ENCODE measurements at places on chromosomes 6 and 20.

DNA sequence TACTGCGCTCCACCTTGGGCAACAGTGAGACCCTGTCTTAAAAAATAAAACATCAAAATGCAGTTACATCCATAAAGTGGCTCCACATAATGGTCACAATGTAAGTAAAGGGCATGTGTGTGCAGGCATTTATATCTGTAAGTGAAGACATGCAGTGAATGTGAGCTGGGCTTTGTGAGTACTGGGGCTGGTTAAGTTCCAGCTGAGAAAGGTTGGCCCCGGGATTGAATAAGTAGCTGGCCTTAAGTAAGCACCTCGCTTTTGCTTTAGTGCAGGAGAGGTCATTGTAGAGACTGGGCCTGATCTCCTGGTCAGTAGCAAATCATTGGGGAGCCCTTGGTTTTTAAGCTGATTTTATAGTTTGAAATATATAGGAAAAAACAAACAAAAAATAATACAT is 8.0 kb downstream of the QKI start:
- no peak for DNase-seq

- DNase-seq: no peak
These were observed 3.1 kb downstream of the LY6G6D start for GRCh38 chr6:31718265-31718664.

DNA sequence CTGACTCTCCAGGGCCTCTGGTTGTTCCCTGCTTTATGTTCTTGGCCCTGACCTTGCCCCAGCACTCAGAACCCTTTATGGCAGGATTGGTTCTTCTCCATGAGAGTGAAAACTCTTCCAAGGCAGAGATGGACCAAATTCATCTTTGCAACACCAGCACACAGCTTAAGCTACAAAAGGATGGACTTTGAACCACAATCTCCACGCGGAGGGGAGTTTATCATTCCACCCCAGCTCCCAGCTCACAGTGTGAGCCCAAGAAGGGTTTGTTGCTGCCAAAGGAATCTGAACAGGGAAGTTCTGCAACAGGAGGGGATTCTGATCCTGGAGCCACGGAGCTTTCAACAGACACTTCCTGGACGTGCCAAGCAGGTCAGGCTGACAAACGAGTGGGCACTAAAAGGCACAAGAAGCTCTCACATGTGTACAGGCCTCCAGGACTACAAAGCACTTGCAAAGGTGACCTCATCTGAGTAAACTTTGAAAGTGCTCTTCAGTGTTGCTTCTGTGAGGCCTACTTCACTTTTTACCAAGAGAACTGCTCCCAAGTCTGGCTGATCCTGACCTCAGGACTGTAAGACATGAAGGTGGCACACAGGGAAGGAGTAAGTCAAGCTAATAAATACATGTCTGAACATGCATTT is 8.9 kb downstream of the FITM2 start:
- DNase-seq: no peak

GRCh38 chr6:137494281-137494987 is at the start of gene OLIG3:
Gene OLIG3, minus strand, starts transcription at chr6:137494394. Its CDS starts 224 bp downstream, at chr6:137494170.
- no peak for DNase-seq

DNA sequence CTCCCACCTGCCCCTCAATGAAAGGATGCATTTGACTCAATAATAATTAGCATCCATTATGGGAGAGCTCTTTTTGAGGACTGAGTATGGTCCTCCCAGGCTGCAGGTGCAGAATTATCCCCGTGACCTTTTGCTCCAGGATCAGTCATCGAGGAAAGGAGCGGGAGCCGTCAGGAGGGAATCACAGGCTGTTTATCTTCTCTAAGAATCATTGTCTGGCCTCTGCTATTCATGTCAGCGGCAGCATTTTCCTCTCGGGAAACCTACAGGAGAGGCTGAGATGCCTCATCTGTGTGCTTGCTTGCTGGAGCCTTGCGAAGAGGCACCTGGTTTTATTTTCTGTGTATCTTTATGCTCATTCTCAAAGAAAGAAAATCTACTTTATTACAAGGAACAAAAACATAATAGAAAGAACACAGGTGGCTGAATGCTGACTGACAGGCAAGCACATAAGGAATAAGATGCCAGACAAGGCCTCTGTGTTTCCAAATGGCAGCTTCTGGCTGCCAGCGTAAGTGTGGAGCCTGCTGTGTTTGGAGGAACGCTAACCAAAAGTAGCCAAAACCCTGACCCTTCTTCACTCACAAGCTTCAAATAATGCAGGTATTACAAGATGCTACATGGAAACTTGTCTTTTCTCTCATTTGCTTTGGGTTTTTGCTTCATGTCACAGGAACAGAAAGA is 539.1 kb upstream of the MARCKS start:
- no peak for DNase-seq

GRCh38 chr6:36609582-36609981 is 15.4 kb downstream of the SRSF3 start:
- no peak for DNase-seq

- no peak for DNase-seq
These were observed 65.7 kb downstream of the EPM2A start for GRCh38 chr6:145669627-145670034.

DNA sequence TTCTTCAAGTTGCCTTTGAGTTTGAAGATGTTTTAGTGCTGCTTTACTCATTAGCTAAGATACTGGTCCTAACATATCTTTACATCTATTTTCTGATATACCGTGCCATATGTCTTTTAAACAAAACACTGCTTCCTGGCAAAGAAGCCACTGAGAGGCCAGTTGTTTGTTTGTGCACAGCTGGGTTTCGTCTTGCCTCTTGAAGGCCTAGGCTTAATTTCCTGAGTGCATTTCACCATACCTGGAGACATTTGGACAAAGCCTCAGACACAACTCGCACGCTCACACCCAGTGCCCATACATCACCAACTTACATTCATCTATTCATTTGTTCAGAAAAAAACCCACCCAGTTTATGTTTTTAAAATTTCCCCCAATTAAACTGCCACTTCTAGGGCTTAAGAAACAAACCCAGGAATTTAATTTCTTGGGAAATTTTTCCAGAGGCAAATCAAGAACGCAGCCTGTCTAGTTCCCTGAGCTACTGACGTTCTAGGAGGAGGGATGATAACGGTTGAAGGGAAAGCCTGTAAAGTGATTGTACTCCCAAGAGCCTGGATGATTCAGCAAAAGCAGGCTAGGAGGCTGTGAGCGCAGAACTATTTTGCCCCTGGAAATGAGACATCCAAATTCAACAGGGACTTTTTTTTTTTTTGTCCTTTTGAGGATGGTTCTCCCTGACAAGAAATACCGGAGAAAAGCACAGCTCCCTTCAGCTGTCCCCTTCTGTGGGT is 77.7 kb downstream of the OLIG3 start:
- no peak for DNase-seq

- DNase-seq: no peak
These were observed 322.2 kb downstream of the SOX4 start for GRCh38 chr6:21915707-21916260.

DNA sequence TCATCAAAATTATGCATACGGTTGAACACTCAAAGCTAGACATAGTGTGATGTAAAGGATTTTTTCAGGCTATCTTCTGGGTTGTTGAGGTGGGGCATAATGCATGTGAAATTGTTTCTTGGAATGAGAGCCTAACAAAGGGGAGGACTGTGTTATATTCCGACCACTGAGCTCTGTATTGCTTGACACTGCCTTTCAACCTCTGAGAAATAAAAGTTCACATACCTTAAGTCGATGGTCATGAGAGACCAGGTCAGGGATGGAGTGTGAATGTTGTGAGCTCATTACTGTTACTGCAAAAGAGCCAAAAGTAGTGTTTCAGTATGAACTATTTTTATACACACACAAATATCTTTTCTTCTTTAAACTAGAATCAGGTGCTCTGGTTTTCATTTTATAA is 5.0 kb downstream of the PFDN4 start:
- DNase-seq: no peak

DNA sequence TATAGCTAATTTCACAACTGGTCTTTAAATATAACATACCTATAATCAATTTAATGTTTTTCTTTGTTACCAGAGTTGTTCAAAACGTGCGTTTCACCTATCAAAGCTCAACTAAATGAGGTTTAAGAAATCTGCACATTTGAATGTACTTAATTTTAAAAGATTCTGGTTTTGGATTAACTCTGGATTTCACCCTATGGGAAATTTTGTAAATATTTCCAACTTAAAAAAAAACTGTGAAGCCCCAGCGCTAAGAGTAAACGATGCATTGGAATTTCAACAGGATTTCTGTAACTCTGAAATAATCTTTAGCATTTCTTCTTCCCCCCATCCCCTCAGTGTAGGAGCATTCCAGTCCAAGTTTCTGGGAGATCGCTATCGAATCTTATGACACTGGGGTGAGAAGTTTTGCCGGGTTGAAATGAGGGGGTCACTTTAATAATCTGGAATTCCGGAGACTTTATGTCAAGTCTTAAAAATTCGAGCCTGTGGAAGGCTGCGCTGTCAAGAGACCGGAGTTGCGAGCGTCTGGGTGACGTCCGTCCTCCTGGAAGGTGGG is 643 bp upstream of the MAP3K4 start:
- DNase-seq: no peak

DNA sequence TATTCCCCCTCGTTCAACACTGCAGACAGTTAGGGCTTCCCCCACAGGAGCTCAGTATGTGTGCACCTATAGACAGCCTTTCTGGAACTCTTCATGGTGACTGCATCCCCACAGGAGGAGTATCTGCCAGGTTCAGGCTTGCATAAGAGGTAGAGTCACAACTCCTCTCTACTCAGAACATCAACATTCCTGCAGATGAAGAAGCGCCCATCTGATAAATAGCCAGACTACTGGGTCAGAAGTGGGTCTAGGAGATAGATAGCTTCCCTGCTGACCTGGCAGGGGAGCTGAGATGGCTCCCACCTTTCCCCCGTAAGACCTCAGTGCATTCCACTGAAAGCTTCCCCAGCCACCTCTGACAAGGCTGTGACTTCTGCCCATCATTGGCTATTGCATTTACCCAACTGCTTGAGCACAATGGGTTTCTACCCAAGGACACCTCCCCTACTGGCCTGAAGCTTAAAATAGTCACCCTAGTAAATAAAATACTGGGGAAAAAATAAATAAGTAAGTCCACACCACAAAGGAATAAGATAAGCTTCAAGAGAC is 125.1 kb downstream of the CDK19 start:
- DNase-seq: no peak

- no peak for DNase-seq
These were observed 1.6 kb upstream of the SNX9 start for GRCh38 chr6:157821342-157822033.

DNA sequence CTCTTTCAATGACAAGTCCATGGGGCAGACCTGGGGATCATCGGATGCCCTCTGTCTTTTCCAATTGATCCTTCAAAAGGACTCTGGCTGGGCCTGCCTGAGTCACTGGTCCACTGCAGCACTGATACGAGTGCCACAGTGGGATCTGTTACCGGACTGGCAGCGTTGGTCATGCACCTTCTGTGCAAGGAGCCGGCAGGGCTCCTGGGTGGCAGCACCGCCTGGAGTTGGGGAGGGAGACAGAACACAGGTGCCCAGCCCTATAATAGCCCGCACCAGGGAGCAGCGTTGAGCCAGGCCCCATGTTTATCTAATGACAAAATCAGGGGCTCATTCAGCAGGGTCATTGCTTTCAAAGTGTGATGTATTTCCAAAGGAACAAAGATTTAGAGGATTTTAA is 64.2 kb upstream of the NXT1 start:
- DNase-seq: no peak

DNA sequence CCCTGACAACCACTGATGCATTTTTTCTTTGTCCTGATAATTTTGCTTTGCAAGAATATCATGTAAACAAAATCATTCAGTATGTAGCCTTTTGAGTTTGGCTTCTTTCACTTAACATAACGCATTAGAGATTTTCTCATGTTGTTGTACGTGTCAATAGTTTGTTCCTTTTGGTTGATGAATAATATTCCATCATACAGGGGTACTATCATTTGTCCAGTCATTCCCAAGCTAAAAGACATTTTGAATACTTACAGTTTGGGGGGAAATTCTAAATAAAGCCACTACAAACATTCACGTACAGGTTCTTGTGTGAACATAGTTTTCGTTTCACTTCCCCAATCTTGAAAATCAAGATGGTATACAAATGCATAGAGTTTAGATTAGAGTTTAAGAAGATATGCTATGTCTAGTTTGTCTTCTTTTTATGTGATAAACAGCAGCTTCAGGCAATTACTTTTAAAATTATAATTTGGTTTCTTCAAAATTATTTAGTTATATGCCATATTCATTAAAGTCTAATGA is 5.2 kb downstream of the HAO1 start:
- DNase-seq: no peak

DNA sequence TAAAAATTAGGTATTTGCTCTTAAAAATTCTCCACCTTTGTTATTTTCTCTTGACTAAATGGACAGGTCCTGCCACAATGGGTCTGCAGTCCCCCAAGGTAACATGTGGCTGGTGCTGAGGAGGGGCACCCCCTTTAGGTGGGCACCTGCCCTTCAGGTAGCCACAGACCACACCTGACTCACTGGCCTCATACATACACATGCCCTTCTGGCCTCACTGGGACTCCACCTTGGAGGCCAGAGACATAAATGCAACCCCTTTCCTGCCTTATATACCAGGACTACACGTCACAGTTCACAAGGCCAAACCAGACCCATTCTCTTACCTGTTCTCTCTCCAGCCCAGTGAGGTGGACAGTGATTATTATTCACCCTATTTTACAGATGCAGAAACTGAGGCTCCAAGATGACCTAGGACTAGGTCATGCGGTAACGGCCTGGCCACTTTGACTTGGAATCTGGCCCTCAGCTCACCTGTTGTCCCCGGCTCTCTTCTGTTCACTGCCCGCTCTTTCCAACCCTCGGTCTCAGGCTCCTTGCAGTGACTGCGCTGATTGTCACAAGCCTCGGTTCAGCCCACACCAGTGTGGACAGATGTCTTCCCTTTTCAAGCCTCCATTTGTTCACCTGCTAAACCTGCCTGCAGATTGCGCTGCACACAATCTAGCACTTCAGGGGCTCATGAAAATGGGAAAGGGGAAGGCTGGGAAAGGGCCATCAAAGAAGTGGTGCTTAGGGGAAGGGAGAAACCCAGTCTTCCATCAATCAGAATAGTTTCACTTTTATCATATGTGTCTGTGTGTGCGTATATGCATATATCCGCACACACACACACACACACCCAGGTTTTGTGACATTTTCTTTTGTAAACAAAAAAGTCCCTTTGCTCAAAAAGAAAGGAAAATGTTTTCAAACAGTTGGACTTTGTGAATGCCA is 121.7 kb downstream of the BCAS1 start:
- DNase-seq: no peak

- no peak for DNase-seq
These were observed 40.5 kb downstream of the ADGRB3 start for GRCh38 chr6:68675548-68675947.

DNA sequence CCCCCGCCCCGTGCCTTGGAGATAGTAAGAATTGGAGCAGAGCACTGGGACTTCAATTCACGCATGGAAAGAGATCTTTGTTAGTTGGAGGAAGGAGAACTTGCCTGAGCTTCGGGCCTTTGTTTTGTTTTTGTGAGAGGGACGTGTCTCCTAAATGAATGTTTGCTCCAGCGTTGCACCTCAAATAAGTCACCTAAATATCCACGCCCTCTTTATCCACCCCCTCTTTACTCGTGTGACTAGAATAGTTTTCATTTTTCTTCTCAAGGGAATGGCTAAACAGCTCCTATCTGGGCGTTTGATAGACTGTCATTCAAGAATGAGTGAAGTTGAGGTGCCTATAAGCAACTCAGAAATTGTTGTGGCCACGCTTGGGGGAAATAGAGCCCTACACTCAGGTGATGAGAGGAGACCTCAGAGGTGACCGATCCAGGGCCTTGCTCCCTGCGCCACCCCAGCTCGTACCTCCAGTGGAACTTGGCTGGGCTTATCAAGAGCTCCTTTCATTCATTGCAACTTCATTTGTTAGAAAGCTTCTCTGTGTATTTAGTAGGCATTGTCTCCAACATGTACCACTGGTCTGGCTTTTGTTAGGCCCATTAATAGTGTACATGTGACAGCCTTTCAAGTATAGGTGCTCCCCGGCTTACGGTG is 861 bp downstream of the PCMTD2 start:
- no peak for DNase-seq

All from midbrain (tissue), 1 donor.